ENCODE measurements at places on chromosomes 1 and 21.

- H3K27me3 ChIP-seq: no peaks in the 10 kb centered on the region
- no peak for DNase-seq
- H3K4me1 ChIP-seq: no peaks in the 10 kb centered on the region
- H3K4me3 ChIP-seq: no peak overlapping the region
- no peaks in the 10 kb centered on the region for H3K36me3 ChIP-seq
- no peak overlapping the region for H3K27ac ChIP-seq
These were observed 42.1 kb upstream of the DEPDC1 start for GRCh38 chr1:68538941-68539340.

- H3K27ac ChIP-seq: no peak overlapping the region
- no peak for DNase-seq
- peaks cover 11% of the 10 kb centered on the region for H3K4me1 ChIP-seq
- H3K36me3 ChIP-seq: no peaks in the 10 kb centered on the region
- no peaks in the 10 kb centered on the region for H3K27me3 ChIP-seq
These were observed 9.6 kb downstream of the CFAP45 start for GRCh38 chr1:159890390-159890789.

DNA sequence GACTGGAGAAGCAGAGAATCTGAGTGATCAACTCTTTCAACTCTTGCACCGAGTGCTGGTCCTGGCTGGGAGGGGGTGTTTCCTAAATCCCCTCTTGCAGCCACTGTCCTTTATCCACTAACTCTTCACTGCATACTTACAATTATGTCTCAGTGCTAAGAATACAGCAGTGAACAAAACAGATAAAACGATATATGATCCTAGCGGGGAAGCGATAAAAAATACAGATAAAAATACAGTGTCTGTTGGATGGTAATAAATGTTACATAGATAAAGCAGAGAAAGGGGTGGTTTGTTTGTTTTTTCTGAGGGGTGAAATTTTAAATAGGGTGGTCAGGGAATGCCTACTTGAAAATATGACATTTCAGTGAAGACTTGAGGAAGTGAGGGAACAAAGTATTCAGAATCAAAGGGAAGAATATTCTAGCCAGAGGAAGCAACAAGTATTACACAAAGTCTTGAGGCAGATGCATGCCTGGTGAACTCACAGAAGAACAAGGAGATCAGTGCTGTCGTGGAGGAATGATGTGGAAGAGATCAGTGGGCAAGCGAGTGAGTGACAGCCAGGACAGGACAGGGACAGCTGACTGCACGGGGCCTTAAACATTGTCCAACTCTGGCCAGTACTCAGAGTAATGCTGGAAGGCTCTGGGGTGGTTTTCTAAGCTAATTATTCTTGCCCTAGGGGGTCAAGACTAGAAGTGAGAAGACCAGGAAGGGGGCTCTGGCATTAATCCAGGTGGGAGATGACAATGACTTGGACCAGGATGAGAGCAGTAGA is 110.0 kb downstream of the APP start:
- no peak overlapping the region for H3K4me3 ChIP-seq
- no peaks in the 10 kb centered on the region for H3K27me3 ChIP-seq
- no peak for DNase-seq
- no peak overlapping the region for H3K27ac ChIP-seq
- no peaks in the 10 kb centered on the region for H3K36me3 ChIP-seq

DNA sequence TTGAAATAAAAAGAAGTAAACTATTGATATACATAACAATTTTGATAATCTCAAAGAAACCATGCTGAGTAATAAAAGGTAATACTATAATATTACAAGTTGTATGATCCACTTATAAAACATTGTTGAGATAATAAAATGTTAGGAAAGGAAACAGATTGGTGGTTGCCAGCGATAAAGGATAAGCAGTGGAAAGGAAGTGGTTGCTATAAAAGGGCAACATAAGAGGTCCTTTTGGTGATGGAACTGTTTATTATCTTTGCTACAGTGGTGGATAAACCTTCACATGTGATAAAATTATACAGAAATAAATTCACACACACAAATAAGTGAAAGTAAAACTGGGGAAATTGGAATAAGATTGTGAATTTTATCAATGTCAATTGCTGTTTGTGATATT is 15.1 kb downstream of the OR6F1 start:
- no peaks in the 10 kb centered on the region for H3K4me1 ChIP-seq
- no peaks in the 10 kb centered on the region for H3K27me3 ChIP-seq
- H3K36me3 ChIP-seq: no peaks in the 10 kb centered on the region
- no peak overlapping the region for H3K4me3 ChIP-seq
- no peak overlapping the region for H3K27ac ChIP-seq

- H3K27ac ChIP-seq: no peak overlapping the region
- no peaks in the 10 kb centered on the region for H3K36me3 ChIP-seq
These were observed 16.0 kb downstream of the CHD5 start for GRCh38 chr1:6163973-6164617.

Measured in trophoblast cell (in vitro differentiated cells and primary cell).